ENCODE measurements at places on chromosomes 13 and 19.
A peak's percentile ranks its signal among the peaks of the same experiment; 100 is the strongest.

- no peak for DNase-seq
Observed at GRCh38 chr13:59755632-59756290, 408.0 kb downstream of the DIAPH3 start.

GRCh38 chr19:14310055-14310454 lies 71.2 kb upstream of the ADGRE5 start:
- peak; percentile 79 for DNase-seq

DNA sequence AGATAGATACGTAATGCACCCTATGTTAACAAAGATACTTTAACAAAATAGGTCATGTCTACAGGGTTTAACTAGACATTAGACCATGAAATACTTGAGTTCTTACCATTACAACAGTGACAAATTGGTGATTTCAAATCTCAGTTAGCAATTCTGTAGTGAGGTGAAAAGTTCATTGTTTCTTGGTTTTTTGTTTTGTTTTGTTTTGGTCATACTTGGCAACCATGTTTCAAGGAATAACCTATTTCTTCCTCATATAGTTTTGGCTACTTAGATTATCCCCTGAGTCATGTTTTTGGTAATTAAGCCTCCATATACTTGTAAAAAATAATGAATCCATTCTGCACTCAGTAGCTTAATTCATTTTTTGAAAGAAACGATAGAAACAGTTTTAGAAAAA lies 1200.4 kb downstream of the DIAPH3 start:
- no peak for DNase-seq

- DNase-seq, result no peak
Observed at GRCh38 chr19:3668331-3669081, 31.8 kb downstream of the PIP5K1C start.

DNA sequence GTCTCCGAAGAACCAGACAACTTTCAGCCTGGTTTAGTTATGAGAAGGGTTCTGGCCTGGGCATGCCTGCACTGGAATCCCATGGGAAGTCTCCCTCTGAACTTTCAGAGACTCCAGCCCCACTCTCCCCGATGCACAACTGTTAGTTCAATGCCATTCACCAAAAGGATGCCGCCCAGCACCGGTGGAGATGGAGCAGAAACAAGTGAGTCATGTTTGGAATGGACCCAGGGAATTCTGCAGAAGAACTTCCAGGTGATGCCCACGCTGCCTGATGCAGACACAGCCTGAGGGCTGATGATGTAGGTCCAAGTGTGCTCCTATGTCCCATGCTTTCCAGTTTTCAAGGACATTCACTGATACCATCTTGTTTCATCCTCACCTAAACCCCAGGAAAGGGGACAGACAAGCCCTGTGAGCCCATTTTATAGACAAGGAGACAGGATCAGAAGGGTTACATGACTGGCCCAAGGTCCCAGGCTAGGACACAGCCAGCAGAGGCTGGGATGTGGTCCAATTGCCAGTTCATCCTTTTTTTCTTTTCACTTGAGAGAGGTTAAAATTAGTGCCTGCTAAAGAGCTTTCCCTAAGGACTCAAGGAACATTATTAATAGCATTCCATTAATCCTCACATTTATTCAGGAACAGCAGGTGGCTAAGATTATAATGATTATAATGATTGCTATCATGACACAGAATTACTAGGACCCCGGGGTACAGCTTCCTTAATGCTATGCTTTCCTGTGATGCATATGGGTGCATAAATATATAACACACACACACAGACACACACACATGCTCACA lies 39.5 kb downstream of the SIAH3 start:
- DNase-seq, result no peak

DNA sequence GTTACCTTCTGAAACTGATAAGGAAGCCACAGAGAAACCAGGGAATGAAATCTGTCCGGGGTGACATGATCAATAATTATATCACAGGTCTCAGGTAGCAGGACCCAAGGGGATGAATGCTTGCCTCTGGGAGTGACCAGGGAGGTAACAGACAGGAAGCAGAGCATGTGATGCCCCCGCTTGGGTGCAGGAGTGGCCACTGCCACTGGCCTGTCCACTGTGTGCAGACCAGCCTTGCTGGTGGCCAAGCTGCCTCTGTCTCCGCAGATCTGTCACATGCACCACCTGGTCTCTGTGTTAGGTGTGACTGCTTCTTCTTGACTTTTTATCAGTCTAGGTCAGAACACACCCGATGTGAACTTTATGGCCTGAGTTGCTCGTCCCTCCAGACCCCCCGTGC lies 71.8 kb downstream of the PEPD start:
- no peak for DNase-seq

GRCh38 chr19:10230861-10231611 lies at the start of gene S1PR2:
Gene S1PR2 (minus strand): TSS chr19:10231331. CDS start chr19:10224905, 6,426 bp downstream.
- peak; percentile 92 for DNase-seq

- DNase-seq, result no peak
Observed at GRCh38 chr19:48705431-48705830, 9.7 kb downstream of the FUT2 start.

GRCh38 chr13:42996584-42996983 lies 4.5 kb upstream of the EPSTI1 start:
- DNase-seq, result peak; percentile 25

DNA sequence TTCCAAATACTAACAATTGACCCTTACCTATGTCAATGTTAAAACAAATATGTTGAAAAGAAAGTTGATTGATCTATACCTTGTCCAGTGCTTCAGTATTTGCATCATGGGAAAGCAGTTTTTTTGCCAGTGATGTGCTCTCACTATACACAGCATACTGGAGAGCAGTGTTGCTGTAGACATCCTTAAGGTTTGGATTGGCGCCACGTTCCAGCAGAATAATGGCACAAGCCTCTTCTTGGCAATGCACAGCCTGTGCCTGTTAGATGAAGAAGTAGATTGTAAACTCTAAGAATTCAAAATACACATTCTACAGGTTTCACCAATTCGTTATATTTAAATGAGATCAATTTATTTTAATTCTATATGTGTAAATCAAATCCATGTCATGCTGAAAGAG lies 43.9 kb upstream of the C1QTNF9B start:
- no peak for DNase-seq

- DNase-seq, result peak; percentile 78
Observed at GRCh38 chr13:100129605-100130004, 40.7 kb downstream of the PCCA start.

DNA sequence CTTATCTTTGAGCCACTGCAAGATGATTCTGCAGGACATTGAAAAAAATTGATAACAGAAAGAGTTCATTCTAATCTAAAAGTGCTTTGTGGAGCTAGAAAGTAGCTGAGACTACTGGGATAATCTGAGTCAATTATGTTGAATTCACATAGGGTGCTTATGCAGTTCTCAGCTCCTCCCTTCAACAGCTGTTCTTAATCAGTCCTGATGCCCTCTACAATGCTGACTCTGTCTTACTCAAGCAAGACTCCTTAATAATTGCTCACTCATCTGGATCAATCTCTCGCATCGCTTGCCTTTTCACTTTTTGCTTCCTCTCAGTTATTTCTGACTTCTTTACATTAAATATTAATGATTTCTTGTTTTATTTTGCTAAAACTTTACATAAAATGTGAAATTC lies 182.1 kb downstream of the PCDH17 start:
- DNase-seq, result no peak

DNA sequence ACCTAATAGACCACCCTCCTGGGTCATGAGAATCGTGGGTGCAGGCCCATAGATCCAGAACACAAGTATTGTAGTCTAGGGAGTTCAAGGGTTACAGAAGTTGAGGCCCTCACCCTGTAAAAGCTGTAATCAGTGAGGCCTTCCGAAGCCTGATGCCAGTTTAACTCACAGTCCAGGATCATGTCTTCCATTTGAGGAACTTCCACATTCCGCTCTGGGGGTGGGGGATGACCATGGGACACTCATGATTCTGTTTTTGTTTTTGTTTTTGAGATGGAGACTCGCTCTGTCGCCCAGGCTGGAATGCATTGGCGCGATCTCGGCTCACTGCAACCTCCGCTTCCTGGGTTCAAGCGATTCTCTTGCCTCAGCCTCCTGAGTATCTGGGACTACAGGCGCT lies 1.7 kb upstream of the RASIP1 start:
- DNase-seq, result no peak

GRCh38 chr13:39810091-39810877 lies 154.8 kb downstream of the COG6 start:
- DNase-seq, result no peak

DNA sequence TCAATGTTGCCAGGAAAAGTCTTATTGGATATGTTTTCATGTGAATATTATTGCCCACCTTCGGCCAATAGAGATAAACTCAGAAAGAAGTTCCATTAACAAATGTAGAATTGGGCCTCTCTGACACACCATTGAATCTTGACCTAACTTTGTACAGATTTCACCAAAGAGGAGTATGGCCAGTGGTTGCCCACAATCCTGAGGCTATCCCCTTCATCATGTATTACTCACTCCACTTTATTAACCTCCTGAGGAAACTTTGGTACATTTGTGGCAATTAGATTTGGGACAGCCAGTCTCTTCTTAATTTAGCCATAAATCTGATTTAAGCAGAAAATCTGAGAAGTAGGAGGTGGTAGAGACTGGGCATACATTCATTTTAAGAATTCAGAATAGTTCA lies 53.3 kb upstream of the POSTN start:
- no peak for DNase-seq

GRCh38 chr19:11151181-11151580 lies 4.4 kb downstream of the SPC24 start:
- DNase-seq, result no peak

DNA sequence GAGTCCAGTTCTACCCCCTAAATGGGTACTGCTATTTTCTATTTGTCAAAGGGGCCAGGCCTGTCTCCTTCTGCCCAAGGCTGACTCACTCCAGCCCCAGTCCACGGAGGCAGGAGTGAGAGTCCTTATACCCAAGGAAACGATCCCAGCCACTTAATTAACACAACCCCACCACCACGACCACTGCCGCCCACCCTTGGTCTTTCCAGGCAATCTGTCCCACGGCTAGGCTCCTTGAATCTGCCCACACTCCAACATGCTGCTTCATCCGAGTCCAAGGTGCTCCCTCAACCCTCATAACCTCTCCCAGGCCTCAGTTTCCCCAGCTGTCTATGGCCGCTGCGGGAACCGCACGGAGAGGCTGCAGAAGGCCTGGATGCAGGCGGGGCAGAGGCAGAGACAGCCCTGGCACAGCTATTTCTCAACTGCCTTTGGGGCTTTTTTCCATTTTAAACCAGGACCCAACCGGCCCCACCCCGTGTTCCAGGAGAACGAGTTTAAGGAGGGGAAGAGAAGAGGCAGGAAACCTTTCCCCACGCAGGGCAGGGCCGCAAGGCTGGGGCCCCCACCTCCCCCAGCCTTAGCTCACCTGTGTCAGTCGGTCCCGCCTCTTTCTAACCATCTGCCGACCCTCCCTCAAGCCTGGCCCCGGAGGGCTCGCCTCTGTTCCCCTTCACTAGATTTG lies 746 bp downstream of the RAB3D start:
- DNase-seq, result no peak

DNA sequence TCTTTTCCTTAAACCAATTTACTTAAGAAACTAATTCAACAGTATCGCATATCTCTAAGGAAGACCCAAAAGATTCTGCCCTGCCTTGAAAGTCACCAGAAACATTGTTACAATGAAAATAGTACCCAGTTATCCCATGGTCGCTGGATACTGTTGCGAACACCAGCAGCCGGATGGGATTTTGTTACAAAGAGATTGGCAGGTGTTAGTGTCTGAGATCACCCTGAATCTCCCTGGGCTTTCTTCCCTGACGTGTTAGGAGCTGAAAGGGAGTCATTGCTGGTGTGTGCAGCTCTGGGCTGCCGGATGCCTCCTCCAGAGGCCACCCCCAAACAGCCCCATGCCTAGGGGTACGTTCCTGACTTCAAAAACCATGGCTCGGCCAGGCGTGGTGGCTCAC lies 38.2 kb downstream of the PTPRS start:
- no peak for DNase-seq

GRCh38 chr13:46045424-46045823 lies 7.1 kb downstream of the ZC3H13 start:
- no peak for DNase-seq

- DNase-seq, result peak; percentile 76
Observed at GRCh38 chr19:1104311-1105007, 665 bp downstream of the GPX4 start.

DNA sequence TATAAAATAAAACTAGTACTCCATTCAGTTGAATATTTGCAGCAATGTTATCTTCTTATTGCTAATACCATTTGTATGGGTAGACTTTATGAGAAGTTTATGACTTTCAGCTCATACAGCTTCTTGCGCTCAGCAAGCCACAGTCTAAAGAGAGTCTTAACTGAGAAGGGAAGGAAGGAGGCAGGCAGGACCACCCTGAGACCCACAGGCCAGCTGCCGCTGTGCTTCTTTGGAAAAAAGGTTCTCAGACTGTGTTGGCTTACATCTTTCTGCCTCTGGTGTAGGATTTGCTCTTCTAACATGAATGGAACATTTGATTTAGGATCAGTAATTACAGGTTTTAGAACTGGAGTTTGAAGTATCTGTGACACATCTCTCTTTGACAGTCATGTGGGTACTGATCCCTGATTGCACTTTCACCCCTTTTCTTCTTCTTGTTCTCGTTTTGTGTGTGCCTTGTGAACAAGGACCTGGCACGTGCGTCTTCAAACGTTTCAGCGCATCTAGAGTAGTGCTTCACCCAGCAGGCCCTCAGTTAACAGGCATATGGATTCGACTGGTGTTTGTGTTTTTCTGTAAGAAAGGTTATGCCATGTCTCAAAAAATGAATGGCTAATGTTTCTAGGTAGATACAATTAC lies 7.1 kb upstream of the GPR18 start:
- DNase-seq, result no peak

DNA sequence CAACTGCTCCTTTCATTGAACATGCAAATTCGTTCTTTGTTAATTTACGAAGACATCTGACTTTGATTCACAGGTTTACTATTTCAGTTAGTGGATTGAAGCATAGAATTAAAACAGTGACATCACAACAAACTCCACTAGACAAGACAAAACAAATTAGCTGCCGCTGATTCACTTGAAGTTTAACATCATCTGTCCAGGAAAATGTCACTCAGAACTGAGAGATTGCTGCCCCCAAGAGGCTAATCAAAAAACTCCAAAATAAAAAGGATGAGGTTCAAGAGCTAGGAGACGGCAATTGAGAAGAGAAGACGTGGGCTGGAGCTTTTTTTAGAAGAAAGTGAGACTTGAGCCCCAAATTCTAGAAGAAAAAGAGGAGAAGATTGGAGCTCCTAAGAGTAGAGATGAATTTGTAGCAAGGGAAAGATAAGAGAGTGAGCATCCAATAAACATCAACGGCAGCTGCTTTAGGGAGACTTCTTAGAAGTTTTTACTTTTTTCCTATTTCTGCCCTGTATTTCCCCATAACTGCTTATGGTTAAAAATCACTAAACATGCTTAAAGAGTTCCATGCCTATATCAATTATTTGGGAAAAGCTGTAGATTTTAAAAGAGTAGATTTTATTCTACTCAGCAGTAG lies 40.8 kb upstream of the TPP2 start:
- peak; percentile 59 for DNase-seq

DNA sequence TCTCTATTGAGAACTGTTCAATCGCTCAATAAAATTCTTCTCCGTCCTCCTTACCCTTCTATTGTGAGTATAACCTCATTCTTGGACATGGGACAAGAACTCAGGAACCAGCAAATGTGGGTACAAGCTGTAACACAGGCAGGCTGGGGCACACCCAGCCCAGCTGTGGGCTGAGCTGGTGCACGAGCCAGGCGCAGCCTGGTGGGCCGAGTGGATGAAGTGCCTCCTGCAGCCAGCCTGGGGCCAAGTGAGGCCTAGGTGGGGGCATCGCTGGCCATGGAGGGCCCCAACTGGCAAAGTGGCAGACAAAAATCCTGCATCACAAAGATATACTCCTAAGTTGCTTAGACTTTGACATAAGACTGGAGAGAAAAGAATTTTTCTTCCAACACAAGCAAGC lies 57.9 kb upstream of the DIAPH3 start:
- no peak for DNase-seq
